HepG2 (cell line): ENCODE measurements at places on chromosomes 2 and 18.

- peaks cover 65% of the 10 kb centered on the region for H3K27me3 ChIP-seq
- H3K36me3 ChIP-seq: peaks cover 10% of the 10 kb centered on the region; the same call in 2 of the 3 replicates
- H3K4me1 ChIP-seq: peaks cover 21% of the 10 kb centered on the region
- DNase-seq: no peak
- no peak overlapping the region for H3K27ac ChIP-seq
These were observed 9.2 kb downstream of the SPR start for GRCh38 chr2:72896446-72896845.

- no peaks in the 10 kb centered on the region for H3K27me3 ChIP-seq
- no peaks in the 10 kb centered on the region for H3K36me3 ChIP-seq
- H3K4me3 ChIP-seq: no peak overlapping the region
- DNase-seq: no peak
These were observed 276.1 kb downstream of the BCL2 start for GRCh38 chr18:63043516-63043915.

DNA sequence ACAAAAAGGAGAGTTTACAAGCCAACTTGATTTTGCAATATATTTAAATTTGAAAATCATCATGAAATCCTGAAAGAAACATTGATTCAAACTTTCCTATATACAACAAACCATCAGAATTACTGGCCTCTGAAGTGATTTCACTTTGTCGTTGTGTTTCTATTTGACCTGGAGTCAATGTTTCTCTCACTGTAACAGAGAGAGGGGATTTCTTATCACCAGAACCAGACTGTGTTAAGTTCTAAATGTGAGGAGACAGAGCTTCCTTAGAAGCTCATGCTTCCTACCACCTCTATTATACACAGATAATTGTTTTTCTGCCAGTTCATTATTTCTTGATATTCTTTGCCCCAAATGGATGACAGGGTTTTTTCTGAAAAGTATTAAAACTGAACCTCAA lies 245.0 kb upstream of the RND3 start:
- no peaks in the 10 kb centered on the region for H3K36me3 ChIP-seq
- H3K4me3 ChIP-seq: no peak overlapping the region
- no peak for DNase-seq
- H3K27ac ChIP-seq: no peak overlapping the region

DNA sequence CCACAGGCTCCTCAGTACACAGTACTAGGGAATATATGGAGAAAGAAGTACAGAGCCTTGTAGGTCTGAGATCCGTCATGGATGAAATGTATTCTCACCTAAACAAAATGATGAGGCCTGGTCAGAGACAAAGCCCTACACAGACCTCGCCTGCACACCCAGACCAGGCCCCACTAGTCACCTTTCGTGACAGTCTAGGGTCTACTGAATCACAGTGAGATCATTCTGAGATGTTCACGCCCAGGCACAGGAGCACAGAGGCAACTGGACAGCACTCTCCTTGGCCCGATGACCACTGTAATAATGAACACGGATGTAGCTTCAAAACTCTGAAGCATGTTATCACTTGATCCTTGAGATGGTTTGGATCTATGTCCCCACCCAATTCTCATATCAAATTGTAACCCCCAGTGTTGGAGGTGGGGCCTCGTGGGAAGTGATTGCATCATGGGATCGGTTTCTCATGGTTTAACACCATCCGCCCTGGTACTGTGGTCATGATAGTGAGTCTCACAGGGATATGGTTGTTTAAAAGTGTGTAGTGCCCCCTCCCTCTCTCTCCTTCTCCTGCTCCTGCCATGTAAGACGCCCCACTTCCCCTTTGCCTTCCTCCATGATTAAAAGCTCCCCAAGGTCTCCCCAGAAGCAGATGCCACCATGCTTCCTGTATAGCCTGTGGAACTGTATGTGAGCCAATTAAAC lies 15.1 kb downstream of the DOCK10 start:
- H3K4me3 ChIP-seq: no peak overlapping the region
- H3K27ac ChIP-seq: no peak overlapping the region
- no peak for DNase-seq
- H3K27me3 ChIP-seq: no peaks in the 10 kb centered on the region
- no peaks in the 10 kb centered on the region for H3K4me1 ChIP-seq
- no peaks in the 10 kb centered on the region for H3K36me3 ChIP-seq
